Activated CD4-positive, alpha-beta T cell treated with anti-CD3 and anti-CD28 coated beads, Interleukin-2, amount 50 U/mL, for 4 hours (primary cell): ENCODE measurements at places on chromosomes 3 and 15.

DNA sequence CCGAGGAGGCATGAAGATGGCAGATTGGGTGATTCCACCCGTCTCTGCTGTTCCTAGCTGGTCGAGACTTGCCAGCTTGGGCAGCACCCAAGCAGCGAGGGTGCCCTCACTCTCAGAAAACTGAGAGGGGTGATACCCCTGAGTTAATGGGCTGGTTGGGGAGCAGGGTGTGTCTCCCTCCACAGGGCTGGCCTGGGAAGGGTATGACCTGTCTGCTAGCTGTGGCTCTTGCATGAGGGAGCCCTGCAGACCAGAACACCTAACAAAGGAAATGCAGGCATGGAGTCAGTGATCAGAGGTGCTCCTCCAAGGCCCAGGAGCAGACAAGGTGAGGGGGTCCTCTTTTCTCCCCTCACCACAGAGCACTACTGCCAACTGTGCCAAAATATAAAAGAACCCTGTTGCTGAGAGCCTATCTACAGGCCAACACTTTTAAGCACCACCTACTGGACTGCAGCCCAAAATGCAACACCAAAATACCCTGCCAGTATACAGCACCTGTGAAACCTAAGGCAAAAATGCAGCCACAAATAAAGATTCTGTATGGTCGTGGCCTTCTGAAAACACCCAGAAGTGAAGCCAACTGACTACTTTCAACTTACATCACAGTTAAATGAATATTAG, 35.8 kb upstream of the PPM1L start:
- DNase-seq: no peak

DNA sequence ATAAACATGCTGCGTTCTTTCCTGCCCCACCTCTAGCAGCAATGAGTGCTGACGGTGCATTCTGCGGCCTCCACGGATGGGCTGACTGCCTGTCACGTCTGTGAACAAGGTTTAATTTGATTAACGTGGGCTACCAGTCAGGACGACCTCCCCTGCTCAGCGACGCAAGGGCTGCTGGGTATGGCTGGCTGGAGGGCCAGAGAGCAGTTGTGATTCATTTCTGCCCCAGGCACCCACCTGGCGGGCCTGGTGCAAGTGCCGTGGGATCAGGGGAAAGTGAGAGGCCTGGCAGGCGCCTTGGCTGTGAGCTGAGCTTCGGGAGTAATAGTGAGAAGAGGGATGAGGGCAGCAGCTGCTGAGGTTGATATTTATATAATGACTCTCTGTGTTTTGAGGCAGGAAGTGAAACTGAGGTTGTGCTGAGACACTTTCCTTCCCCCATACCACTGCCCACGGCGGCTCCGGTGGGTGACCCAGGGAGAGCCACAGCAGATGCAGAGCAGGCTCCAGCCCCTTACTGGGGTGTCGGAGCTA, 190.4 kb upstream of the BCL6 start:
- no peak for DNase-seq

DNA sequence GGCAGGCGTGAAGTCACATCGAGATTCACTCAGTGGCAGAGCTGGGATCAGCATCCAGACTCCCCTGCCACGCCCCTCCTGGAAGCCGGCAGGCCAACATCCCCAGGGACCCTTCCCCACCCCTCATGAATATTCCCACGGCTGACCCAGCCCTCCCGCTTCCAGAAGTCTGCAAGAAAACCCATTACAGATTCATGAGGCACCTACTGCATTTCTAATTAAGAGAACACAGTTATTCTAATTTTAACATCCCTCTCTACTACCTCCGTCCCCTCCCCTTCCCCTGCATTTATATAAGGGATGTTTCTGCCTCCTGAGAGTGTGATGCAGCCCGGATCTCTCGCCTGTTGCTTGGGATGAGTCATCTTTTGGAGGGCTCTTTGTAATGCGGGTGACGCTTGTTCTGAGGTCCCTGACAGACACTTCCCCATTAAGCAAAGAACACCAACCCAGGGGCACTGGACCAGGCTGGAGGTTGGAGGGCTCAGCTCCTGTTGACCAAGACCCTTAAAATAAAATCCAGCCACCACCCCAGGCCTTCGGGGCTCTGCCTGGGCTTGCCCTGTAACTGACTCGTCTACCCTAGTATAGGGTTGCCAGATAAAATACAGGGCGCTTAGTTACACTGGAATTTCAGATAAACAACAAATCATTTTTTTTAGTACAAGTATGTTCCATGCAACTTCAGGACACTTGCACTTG, 118.7 kb downstream of the NUP210 start:
- DNase-seq: no peak

DNA sequence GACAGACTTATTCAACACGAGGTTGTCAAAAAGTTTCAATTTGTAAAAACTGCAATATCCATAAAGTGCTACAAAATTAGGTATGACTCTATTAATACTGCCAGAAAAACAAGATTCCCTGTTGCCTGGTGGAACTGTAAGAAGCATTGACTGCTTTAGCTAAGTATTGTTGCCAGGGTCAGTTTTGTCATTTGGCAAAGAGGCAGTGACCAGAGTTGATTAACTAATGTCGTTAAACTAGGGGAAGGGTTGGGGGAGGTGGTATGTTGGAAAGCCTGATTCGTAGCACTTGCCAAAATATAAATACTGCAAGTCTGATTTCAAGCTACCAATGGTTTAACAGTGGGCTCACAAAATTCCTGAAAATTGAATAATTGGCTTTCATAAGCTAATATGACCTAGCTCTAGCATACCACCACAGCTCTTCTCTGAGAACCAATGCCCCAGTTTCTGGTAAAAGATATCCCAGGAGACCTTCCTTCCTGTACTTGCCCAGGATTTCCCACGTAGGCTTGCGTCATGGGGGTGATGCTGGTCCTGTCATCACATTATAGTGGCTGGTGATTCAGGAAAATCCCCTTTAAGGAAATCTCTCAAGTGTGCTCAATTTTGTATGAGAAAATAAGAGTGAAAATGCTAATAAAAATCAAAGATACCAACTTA, 266.4 kb upstream of the TBC1D5 start:
- no peak for DNase-seq

DNA sequence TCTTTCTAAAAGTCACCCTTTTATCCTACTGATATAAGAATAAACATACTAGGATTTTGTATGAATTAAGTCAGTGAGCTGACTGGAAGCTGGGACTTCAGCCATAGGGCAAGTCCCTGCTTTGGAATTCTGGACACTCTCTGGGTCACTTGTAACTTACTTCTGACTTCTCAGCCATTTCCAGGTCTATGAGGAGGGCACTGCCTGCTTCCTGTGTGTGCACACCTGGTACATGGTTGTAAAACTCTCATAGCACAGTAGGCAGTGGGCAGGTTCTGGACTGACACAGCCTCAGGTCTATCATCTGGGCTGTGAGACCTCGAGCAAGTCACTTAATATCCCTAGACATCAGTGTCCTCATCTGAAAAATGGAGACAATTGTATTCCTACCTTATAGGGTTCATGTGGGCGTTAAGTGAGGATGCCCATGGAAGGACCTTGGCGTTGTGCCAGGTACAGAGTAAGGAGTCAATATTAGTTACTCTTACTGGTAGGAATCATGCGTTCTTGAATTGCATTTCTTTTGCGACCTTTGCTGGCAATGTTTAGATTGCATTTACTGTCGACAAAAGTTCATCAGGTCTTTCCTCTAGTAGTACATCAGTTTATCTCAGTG, 27.5 kb upstream of the TGM5 start:
- no peak for DNase-seq

DNA sequence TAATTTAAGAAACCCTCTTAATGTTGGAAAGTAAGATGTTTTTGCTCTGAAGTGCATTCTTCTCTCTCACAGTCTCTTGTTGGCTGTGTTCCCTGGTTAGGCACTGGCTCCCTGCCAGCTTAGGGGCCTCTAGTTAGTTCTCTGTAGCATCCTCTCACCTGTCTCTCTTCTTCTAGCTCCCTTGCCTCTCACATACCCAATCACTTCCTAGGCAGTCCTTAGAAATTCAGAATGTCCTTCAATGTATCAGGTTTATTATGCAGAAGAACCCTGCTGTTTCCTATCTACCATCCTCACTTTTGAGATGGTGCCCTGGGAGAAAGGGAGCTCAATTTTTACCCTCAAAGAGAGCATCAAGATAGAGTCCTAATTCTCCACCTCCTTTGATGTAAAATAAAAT, 36.2 kb upstream of the CPNE4 start:
- no peak for DNase-seq

DNA sequence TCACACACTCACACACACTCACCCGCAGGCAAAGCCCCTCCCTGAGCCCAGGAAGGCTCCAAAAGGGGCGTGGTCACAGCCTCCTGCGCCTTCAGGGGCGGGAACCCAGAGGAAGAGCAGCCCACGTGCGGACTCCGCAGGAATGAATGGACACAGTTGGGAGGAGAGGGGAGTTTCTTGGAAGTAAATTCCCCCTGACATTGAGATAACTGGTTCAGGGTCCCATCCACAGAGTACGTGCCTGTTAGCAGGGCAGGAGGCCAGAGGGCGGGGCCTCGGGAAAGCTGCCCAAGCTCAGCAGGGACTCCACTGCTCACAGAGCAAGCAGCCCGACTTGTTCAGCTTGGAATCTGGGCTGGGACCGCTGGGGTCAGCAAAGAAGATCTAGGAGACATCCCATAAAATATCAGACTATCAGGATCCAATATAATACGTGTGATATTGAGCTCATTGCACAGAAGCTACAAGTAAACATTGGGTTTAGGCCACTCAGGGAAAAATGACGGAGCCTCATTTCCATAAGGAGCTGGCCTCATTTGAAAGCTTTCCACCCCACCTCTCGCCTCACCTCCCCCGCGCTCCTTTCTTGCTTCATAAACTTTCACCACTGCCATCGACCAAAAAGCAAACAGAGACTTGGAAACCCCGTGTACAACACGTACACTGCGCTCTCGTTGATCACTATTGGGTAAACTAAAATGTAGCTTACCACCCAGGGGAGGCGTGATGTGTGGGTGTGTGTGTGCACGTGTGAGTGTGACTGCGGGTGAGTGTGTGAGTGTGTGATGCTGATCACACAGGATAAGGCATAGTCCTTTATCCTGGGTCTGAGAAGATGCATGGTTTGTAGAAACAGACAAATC, 36.0 kb downstream of the TM2D3 start:
- DNase-seq: no peak

- DNase-seq: no peak
Observed at GRCh38 chr3:61300006-61300380, 48.7 kb upstream of the FHIT start.

DNA sequence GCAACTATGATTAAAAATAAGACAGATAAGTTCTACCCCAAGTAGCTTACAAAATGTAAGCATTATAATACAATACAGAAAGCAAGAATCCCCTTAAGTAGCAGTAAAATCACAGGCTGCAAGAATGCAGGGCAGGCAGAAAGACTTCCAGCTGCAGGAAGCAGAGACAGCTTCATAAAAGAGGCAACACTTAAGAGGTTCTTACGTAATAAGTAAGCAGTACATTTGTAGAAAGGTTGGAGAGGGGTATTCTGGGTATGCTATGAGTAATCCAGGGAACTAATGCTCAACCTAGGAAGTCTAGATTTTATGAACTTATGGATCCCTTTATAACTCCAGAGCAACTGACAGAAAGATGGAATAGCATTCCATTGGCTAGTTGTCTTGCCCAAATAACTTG, 151.6 kb downstream of the IL5RA start:
- DNase-seq: no peak

GRCh38 chr3:52934630-52935530, 37.5 kb upstream of the STIMATE start:
- peak; percentile 38 for DNase-seq

- no peak for DNase-seq
Observed at GRCh38 chr15:101138913-101139880, 112.7 kb downstream of the CHSY1 start.

DNA sequence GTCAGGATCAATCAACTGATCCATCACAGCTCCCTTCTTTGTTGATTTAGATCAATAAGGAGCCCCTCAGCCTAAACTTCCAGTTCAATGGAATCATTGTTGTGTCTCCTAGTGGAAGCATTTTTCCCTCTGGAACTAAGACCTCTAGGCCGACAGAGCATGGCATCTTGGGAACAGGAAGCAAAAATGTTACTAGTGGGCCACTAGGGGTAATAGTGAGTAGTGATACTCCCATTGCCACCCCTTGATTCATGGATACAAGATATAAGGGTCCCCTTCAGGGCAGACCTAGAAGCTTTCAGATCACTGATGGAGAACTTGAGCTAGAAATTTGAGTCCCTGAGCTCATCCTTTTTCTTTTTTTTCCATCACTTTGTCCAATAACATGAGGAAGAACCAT, 40.4 kb upstream of the AZI2 start:
- no peak for DNase-seq

DNA sequence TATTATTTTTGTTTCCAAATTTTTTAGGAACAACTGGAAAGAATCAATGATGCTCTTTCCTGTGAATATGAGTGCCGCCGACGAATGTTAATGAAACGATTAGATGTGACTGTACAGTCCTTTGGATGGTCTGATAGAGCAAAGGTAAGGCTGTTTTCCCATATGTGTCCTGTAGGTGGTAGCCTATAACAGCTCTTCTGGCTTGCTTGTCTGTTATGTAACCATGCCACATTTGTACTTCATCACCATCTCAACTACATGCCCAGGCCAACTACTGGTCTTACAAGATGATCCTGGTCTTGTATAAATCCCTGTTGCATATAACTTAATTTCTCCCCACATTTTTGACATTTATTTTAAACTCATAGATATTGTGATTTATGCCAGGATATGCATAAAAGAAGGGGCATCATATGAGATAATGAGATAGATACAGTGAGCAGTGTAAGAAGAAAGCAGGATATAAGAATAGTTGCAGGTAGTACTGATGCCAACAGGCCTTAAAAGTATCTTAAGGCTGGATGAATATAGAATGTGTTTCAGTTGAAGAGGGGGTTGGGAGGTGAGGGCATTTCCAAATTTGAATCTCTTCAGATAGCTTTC, 20.3 kb downstream of the FAM98B start:
- DNase-seq: no peak

GRCh38 chr3:60281970-60282369, 969.3 kb downstream of the FHIT start:
- no peak for DNase-seq

DNA sequence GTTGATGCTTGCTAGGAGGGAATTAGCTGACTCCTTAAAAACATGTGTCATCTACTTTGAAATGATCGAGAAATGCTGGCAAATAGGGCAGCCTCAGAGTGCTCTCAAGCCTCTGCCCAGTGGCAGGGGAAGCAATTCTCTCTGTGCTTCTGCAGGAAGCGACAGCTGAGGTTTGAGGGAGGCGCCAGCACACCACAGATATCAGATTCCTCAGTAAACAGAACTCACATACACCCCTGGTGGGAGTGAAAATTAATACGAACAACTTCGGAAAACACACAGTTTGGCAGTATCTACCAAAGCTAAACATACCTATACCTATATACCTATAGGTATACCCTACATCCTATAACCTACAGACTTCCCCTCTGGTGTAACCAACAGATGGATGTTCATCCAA, 61.3 kb downstream of the NSMCE3 start:
- no peak for DNase-seq
